Immature natural killer cell (primary cell): ENCODE measurements at places on chromosomes 5 and 9.

GRCh38 chr9:87836951-87837705 is 45.5 kb upstream of the SPATA31E1 start:
- DNase-seq, result no peak

GRCh38 chr5:67515762-67516161 is 319.2 kb upstream of the CD180 start:
- peak; percentile 76 for DNase-seq

DNA sequence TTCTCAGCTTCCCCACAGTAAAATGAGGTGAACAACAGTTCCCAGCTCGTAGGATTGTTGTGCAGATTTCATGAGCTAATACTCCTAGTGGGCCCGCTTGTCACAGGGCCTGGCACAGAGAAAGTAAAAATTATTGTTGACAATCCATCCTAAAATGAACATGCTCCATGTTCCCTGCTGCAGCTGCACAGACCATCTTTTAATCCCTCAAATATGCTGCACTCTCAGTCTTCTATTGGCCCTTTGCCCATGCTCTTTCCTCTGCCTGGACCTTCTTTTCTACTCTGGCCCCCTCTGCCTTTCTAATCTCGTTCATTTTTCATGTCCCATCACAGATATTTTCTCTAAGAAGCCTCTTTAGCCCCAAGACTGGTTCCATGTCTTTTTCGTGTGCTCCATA is 117.7 kb upstream of the NR3C1 start:
- no peak for DNase-seq

- no peak for DNase-seq
These were observed 41.4 kb upstream of the RUSC2 start for GRCh38 chr9:35448496-35448895.

DNA sequence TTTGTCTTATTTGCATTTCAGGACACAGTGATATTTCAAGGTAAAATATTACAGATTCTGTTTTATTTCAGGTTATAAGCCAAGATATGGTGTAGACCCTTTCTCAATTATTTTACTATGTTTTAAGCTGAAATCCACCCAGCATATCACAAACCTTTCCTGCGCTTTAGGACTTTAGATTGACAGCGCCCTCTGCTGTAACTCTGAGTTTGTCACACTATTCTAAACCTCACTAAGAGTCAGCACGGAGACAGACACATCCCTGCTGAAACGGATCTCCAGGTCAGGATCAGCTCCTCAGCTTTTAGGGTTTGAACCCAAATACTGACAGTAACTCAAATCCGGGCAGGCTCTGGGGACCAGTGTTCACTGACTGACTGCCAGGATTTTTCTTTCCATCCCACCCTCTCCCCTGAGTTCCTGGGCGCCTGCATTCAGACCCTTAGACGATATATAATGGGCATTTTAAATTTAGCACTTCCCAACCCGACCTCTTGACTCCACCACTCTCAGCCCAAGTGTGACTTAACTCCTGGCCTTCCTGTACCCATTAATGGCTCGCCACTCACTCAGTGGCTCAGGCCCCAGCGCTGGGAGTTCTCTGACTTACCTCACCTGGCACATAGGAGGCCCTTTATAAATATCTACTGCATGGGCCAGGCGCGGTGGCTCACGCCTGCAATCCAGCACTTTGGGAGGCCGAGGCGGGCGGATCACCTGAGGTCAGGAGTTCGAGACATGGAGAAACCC is 33.5 kb downstream of the TLX3 start:
- DNase-seq, result peak; percentile 45

GRCh38 chr5:143435210-143435657 is 31.7 kb upstream of the NR3C1 start:
- DNase-seq, result peak; percentile 24
